Activated naive CD4-positive, alpha-beta T cell treated with anti-CD3 and anti-CD28 coated beads for 36 hours (primary cell): ENCODE measurements at places on chromosomes 6 and 20. TPM values are rescaled to one million over a fixed set of nuclear protein-coding genes. Genes with fewer than 3 reads are reported as not detected.

DNA sequence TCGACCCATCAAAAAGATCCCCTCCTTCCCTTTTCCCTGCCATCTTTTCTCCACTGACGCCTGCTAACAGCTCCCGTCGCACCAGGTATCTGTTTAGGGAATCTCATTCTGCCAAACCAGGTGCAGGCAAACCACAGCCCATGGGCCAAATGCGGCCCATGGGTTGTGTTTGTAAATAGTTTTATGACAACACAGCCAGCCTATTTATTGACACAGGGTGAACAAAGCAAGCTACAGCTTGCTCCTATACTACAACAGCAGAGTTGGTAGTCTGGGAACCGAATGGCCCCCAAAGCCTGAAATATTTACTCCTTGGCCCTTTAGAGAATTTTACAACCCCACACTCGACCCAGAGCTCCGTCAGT, 16.4 kb downstream of the NFATC2 start:
- no peaks in the 10 kb centered on the region for H3K27me3 ChIP-seq
- DNase-seq, result no peak
- H3K4me3 ChIP-seq, result peak overlapping the region; percentile 75
- H3K4me1 ChIP-seq, result peaks cover 81% of the 10 kb centered on the region

DNA sequence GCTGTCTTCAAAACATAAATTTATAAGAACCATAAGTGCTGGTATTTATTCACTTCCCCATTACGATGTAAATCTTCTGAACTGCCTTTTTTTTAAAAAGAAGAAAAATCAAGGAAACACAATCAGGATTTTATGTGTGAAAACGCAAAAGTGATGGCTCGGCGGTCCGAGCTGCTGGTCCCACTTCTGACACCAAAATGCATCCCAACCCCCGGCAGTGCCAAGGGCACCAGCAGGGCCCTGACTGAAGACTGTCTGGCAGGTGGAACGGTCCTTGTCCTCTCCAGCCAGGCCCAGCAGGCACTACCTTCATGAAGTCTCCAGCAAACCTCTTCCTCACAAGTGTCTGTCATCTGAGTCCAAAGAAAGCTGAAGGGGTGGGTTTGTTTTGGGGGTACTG, 41.2 kb downstream of the TBC1D7 start:
- no peak for DNase-seq
- H3K27me3 ChIP-seq, result no peaks in the 10 kb centered on the region
- H3K27ac ChIP-seq, result no peak overlapping the region
- H3K4me1 ChIP-seq, result no peaks in the 10 kb centered on the region
- H3K36me3 ChIP-seq, result peaks cover 33% of the 10 kb centered on the region
- no peak overlapping the region for H3K4me3 ChIP-seq

GRCh38 chr6:109024784-109025183, 69.9 kb downstream of the SESN1 start:
- H3K4me1 ChIP-seq, result peaks cover 40% of the 10 kb centered on the region
- H3K4me3 ChIP-seq, result no peak overlapping the region
- no peaks in the 10 kb centered on the region for H3K27me3 ChIP-seq
- no peaks in the 10 kb centered on the region for H3K36me3 ChIP-seq

DNA sequence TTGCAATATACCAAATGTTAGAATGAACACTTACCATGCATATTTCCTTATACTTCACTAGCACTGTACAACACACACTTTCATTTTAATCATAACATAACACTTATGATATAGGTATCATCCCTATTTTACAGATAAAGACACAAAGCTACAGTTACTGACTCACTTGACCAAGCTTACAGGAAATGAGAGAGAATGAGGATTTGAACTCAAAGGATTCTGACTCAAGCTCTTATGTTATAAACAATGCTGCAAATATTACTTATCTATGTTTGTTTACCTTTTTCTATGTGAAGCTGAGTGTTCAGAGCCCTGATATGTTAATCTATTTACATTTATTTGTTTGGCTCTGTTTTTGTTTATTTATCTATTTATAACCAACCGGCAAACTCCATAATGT, 245.4 kb downstream of the PTPRK start:
- peaks cover 8% of the 10 kb centered on the region for H3K4me1 ChIP-seq
- DNase-seq, result no peak
- H3K27ac ChIP-seq, result no peak overlapping the region
- H3K27me3 ChIP-seq, result no peaks in the 10 kb centered on the region
- no peak overlapping the region for H3K4me3 ChIP-seq

DNA sequence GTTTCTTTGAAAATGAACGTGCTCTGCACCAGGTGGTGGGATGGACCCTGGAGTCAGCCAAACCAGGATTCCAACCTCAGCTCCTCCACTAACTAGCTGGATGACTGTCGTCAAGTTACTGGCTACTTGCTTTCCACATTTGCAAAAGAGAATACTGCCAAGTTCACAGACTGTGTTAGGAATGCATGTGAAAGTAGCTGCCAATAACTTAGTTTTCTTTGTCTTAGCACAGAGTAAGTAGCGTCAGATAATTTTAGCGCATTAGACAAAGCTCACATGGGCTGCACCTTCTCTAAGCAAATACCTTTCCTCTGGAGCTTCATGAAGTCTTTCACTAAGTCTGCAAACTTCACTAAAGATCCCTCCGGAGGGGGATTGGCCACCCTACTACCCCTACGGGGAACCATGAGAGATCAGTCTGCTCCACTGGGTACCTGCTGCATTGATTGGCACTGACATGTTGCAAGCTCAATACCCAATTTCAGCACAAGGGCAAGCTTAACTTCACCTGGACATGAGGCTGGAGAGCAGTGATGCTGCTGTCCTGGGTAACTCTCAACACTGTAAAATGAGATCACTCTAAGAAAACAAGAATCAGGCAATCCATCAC, 113.9 kb downstream of the MBOAT1 start:
- no peak overlapping the region for H3K4me3 ChIP-seq
- H3K4me1 ChIP-seq, result no peaks in the 10 kb centered on the region
- H3K36me3 ChIP-seq, result no peaks in the 10 kb centered on the region
- no peaks in the 10 kb centered on the region for H3K27me3 ChIP-seq
- no peak for DNase-seq

- no peaks in the 10 kb centered on the region for H3K4me1 ChIP-seq
- no peak overlapping the region for H3K27ac ChIP-seq
- no peak overlapping the region for H3K4me3 ChIP-seq
- H3K27me3 ChIP-seq, result no peaks in the 10 kb centered on the region
Measured at GRCh38 chr6:132096245-132096644, 145.1 kb upstream of the CCN2 start.

The TTLL9 gene
- total RNA-seq, result not detected
